IPS DF 6.9 (cell line): ENCODE measurements at places on chromosomes 11 and 22.

- no peak for DNase-seq
- no peak overlapping the region for H3K27ac ChIP-seq
- H3K27me3 ChIP-seq = no peaks in the 10 kb centered on the region
- H3K36me3 ChIP-seq = no peaks in the 10 kb centered on the region
- H3K4me3 ChIP-seq = no peak overlapping the region
Observed at GRCh38 chr11:81033779-81034540, 1593.1 kb upstream of the TENM4 start.

- H3K27me3 ChIP-seq = no peaks in the 10 kb centered on the region
- H3K4me3 ChIP-seq = no peak overlapping the region
- no peak overlapping the region for H3K27ac ChIP-seq
- 0 out of 2 replicates have a peak, but pooled peaks cover 1% of the 10 kb centered on the region for H3K4me1 ChIP-seq
- H3K36me3 ChIP-seq = no peaks in the 10 kb centered on the region
- no peak for DNase-seq
Observed at GRCh38 chr11:1592628-1593027, 5.5 kb downstream of the KRTAP5-2 start.

DNA sequence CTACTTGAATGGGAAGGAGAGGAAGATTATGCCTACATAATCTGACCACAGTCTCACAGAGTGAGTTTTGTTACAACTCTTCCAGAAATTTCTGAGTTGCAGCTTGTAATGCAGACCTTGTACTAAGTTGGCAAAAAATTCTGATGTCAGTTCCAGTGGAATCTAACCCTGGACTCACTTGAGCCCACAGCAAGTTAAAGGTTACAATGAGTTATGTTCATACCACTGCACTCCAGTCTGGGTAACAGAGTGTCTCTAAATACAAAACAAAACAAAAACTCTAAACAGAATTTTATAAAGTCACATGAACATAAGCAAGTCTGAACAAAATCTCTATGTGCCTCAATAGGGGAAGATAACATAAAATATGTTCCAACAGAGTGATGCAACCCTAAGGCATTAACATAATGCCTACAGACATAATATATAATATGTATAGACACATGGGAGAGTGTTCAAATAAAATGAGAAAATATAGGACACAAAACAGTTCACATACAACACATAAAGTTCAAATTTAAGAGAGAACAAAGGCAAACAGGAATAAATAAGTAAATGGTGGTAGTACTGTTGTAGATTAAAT lies 1.1 kb downstream of the GLYAT start:
- no peak overlapping the region for H3K27ac ChIP-seq
- no peaks in the 10 kb centered on the region for H3K4me1 ChIP-seq
- H3K4me3 ChIP-seq = no peak overlapping the region
- no peaks in the 10 kb centered on the region for H3K27me3 ChIP-seq
- no peak for DNase-seq

DNA sequence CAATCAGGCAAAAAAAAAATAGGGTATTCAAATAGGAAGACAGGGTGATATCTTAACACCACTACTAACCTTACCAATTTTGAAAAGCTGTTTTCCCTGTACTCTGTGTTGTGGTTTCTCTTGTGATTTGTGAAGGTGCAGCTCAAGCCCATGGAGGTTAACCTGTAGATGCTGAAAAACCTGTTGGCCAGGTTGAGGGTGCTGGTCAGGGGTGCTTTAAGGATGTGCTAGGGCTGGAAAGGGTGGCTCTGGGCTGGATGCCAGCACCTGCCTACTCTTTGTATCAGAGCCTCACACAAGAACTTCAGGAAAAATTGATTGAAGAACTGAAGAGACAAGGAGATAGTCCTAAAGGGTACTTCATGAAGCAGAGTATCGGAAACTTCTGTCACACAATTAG lies 18.3 kb upstream of the OR5M8 start:
- H3K27me3 ChIP-seq = no peaks in the 10 kb centered on the region
- H3K27ac ChIP-seq = no peak overlapping the region
- DNase-seq = no peak
- no peaks in the 10 kb centered on the region for H3K4me1 ChIP-seq
- H3K4me3 ChIP-seq = no peak overlapping the region

- no peaks in the 10 kb centered on the region for H3K4me1 ChIP-seq
- H3K36me3 ChIP-seq = peaks cover 43% of the 10 kb centered on the region
- DNase-seq = no peak
- H3K4me3 ChIP-seq = no peak overlapping the region
- no peaks in the 10 kb centered on the region for H3K27me3 ChIP-seq
Observed at GRCh38 chr22:43168471-43169309, 17.3 kb downstream of the TSPO start.

DNA sequence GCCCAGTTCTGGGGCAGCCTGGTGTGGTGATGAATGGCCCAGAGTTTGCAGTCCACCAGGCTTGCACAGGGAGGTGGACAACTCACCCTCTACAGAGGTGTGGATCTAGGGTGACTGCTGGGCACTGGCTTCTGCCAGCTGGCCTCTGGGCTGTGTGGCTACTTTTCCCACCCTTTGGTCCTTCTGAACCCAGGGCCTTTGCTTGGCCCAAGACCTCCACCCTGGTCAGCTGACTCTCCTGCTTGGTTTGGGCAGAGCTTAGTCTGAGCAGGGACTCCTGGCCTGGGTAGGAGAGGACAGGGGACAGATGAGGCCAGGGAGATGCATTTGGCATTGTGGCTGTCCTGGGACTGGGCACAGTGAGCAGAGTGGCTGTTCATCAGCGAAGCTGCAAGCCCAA lies 83.0 kb upstream of the SHANK2 start:
- H3K4me1 ChIP-seq = no peaks in the 10 kb centered on the region
- no peaks in the 10 kb centered on the region for H3K27me3 ChIP-seq
- no peak for DNase-seq
- no peaks in the 10 kb centered on the region for H3K36me3 ChIP-seq

GRCh38 chr11:123645286-123645975 lies 9.0 kb downstream of the SCN3B start:
- no peaks in the 10 kb centered on the region for H3K27me3 ChIP-seq
- no peak for DNase-seq
- H3K36me3 ChIP-seq = no peaks in the 10 kb centered on the region
- no peak overlapping the region for H3K27ac ChIP-seq
- peaks cover 5% of the 10 kb centered on the region; the same call in 1 of the 2 replicates for H3K4me1 ChIP-seq

DNA sequence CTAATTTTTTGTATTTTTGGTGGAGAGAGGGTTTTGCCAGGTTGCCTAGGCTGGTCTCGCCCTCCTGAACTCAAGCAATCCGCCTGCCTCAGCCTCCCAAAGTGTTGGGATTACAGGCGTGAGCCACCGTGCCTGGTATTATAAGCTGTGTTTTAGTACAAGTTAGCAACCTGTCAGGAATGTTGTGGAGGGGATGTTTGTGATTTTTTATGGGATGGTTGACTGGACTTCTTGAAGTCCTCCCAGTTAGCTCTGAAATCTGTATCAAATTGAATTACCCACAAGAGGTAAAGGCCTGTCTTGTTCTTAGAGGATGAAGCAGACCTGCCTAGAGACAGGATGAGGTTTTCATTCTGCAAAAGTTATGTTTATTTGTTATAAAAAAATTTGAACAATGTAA lies 34.1 kb upstream of the IL18BP start:
- DNase-seq = no peak
- H3K27me3 ChIP-seq = no peaks in the 10 kb centered on the region
- no peaks in the 10 kb centered on the region; the same call in 1 of the 2 replicates for H3K4me1 ChIP-seq
- no peak overlapping the region for H3K4me3 ChIP-seq

- H3K4me1 ChIP-seq = no peaks in the 10 kb centered on the region
- H3K36me3 ChIP-seq = no peaks in the 10 kb centered on the region
- H3K27ac ChIP-seq = no peak overlapping the region
Observed at GRCh38 chr22:22576244-22576988, 17.4 kb upstream of the PRAME start.

DNA sequence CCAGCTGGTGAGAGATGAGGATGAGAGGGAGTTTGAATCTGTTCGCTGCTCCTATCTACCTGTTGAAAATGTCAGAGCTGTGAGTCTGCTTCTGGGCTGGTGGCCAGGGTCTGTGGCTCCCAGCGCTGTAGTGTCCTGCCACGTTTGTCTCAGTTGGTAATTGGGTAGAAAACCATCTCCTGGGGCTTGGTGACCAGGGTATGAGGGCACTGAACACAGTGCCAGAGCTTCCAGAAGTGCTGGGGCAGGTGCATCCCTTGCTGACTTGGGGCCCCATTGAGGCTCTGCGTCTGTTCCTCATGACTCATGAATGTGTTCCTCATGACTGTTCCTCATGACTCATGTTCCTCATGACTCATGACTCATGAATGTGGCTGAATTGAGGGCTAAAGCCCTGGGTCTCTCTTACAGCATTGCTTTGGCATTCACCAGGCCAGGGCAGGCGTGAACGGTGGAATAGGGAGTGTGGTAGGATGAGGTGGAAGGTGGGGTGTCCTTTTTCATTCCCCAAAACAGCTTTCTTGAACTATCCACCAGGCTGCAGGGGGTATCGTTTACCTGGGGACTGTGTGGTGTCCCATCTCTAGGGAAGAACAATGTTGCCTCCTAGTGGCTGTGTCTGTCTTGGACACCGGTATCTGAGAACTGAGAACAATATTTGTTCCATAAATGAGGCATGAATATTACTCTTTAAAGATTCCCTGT lies 139.5 kb downstream of the COMMD9 start:
- no peaks in the 10 kb centered on the region for H3K36me3 ChIP-seq
- no peak overlapping the region for H3K4me3 ChIP-seq
- DNase-seq = no peak
- no peaks in the 10 kb centered on the region for H3K27me3 ChIP-seq
- no peak overlapping the region for H3K27ac ChIP-seq

DNA sequence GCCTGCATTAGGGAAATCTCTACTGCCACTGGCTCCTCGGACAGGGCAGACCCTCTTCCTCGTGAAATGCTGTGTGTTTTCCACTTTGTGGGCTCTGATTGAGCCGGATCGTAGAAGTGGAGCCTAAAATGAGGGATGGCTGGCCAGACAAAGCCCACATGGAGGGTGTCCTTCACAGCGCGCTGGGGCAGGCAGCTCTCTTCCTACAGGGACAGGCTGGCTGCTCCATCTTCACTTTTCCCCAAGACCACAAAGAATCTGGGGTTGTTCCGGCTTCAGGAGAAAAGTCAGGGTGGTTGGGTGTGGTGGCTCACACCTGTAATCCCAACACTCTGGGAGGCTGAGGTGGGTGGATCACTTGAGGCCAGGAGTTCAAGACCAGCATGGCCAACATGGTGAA lies 94.9 kb downstream of the MORC2 start:
- H3K27me3 ChIP-seq = no peaks in the 10 kb centered on the region
- no peak overlapping the region for H3K4me3 ChIP-seq
- no peaks in the 10 kb centered on the region for H3K36me3 ChIP-seq
- DNase-seq = no peak
- H3K4me1 ChIP-seq = no peaks in the 10 kb centered on the region; the same call in 1 of the 2 replicates
- H3K27ac ChIP-seq = no peak overlapping the region

- no peak for DNase-seq
- H3K36me3 ChIP-seq = no peaks in the 10 kb centered on the region; the same call in 1 of the 2 replicates
- no peak overlapping the region for H3K27ac ChIP-seq
- no peak overlapping the region for H3K4me3 ChIP-seq
- H3K4me1 ChIP-seq = no peaks in the 10 kb centered on the region
Observed at GRCh38 chr11:105923807-105924206, 98.2 kb downstream of the MSANTD4 start.

DNA sequence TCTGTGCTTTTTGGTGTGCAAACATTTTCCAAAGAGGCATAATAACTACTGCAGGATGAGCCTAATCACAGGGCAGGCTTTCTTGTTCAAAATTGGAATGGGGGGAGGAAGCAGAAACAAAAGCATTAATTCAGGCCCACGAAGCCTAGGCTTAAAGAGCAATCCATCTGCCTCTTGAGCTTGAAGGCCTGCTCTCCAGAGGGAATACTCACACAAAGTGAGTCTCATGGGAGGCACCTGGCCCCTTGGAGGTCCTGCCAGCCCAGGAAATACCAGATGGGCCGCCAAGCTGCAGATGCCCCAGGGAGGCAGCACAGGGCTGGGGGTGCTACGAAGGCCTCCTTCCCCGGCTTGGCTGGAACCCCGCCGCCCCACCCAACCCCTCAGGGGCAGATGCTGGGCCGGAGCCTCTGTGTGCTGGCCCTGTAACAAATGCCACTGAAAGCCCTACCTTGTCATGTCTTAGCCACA lies 39.3 kb upstream of the COMT start:
- DNase-seq = no peak
- H3K4me1 ChIP-seq = 0 out of 2 replicates have a peak, but pooled peaks cover 1% of the 10 kb centered on the region
- no peaks in the 10 kb centered on the region for H3K36me3 ChIP-seq

DNA sequence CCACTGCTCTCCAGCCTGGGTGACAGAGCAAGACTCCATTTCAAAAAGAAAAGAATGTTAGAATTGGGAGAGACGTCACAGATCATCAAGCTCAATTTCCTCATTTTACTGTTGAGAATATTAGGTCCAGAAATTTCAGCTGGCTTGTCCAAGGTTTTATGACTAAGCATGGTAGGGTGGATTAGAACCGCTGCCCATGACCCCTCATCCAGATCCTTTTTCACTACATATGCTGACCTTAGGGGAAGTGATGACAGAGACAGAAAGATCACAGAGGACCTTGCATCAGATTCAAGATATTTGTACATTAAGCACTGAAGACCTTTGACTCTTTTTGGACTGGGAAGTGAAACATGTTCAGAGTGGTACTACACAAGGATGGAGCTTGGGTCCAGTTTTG lies 134.5 kb downstream of the ADAMTS15 start:
- no peak overlapping the region for H3K27ac ChIP-seq
- no peaks in the 10 kb centered on the region for H3K27me3 ChIP-seq
- H3K36me3 ChIP-seq = no peaks in the 10 kb centered on the region
- H3K4me1 ChIP-seq = no peaks in the 10 kb centered on the region
- no peak for DNase-seq

- no peak for DNase-seq
- peak overlapping the region; percentile 42; the same call in 1 of the 2 replicates for H3K4me3 ChIP-seq
- no peaks in the 10 kb centered on the region for H3K4me1 ChIP-seq
- H3K27ac ChIP-seq = no peak overlapping the region
- H3K27me3 ChIP-seq = no peaks in the 10 kb centered on the region
Observed at GRCh38 chr22:38570779-38571364, 889 bp upstream of the DMC1 start.

GRCh38 chr11:95792200-95792599 lies 1.9 kb downstream of the CEP57 start:
- no peak overlapping the region for H3K27ac ChIP-seq
- H3K27me3 ChIP-seq = no peaks in the 10 kb centered on the region
- no peak overlapping the region for H3K4me3 ChIP-seq
- no peaks in the 10 kb centered on the region for H3K4me1 ChIP-seq
- H3K36me3 ChIP-seq = no peaks in the 10 kb centered on the region

DNA sequence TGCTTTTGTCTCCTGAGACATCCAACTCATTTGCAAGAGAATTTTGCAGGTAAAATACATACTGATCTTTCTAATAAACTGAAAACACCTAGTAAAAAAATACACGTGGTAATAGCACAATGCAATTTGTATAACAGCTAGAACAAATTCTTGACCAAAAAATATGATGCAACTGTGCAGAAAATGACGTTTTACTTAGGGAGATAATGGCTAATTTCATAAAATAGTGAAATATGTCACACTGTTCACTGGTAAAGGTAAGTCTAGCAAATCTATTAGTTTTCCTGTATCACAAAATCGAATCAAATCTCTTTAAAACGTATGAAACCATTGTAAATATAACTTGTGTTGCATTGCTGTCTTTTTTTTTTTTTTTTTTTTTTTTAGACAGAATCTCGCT lies 130.0 kb downstream of the VPREB1 start:
- H3K4me1 ChIP-seq = no peaks in the 10 kb centered on the region
- no peak for DNase-seq
- H3K27ac ChIP-seq = no peak overlapping the region
- peaks cover 60% of the 10 kb centered on the region for H3K27me3 ChIP-seq
- H3K36me3 ChIP-seq = no peaks in the 10 kb centered on the region
- H3K4me3 ChIP-seq = no peak overlapping the region

- H3K27ac ChIP-seq = no peak overlapping the region
- H3K4me3 ChIP-seq = no peak overlapping the region
- H3K27me3 ChIP-seq = no peaks in the 10 kb centered on the region
- H3K36me3 ChIP-seq = no peaks in the 10 kb centered on the region; the same call in 1 of the 2 replicates
- peaks cover 8% of the 10 kb centered on the region for H3K4me1 ChIP-seq
Observed at GRCh38 chr11:67999201-67999629, 4.7 kb downstream of the UNC93B1 start.
